SW 1271 (cell line): ENCODE measurements at places on chromosomes 12 and 14.

DNA sequence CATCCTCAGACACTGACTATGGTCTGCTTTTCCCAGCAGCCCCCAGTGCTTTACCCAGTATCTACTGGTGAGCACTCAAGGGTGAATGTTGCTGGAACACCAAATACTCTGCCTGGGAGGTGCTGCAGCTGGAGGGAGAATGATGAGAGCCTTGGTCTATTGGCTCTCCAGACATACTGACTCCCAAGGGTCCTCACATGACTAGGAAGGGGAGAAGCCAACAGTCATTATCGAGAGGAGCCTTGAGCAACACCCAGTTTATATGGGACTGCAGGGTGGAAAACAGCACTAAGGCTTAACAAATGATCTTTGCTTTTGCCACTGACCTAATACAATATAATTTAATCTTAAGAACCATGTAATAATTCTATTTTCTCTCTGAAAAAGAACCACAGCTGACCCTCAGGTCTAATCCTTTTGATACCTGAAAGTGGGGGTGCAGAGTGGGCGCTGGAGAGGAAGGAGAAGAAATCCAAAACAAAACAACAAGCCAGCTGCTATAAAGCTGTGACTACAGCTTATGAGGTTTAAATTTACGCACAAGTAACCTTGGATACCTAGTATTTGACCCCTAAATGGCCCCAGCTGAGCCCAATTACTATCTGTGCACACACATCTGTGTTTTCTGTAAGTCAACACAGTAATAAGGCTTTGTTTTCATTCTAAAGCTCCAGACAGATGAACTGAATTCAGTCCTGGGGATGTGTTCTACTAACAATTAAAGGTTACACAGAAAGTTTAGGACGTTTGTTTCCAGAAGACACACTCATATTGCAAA is 107.8 kb upstream of the GRIP1 start:
- no peak for DNase-seq

GRCh38 chr12:27163048-27163715 is 80.8 kb upstream of the C12orf71 start:
- DNase-seq = no peak

GRCh38 chr12:31423405-31423804 is 97.5 kb upstream of the SINHCAF start:
- DNase-seq = no peak

DNA sequence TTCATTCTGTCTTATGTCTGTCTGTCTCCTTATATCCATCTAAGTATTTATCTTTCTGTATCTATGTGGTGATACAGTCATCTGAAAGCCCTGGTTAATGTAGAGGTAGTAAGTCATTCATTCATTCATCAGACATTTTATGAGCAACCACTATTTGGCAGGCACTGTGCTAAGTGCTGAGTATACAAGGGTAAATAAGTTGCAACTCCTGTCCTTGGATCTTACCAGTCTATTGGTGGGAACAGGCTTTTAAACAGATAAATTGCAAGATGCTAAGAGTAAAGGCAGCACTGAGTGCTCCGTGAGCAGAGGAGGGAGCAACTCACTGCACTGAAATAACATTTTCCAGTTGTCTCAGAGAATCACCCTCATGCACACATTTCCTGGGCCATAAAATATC is 68.6 kb downstream of the TMEM30B start:
- DNase-seq = no peak

DNA sequence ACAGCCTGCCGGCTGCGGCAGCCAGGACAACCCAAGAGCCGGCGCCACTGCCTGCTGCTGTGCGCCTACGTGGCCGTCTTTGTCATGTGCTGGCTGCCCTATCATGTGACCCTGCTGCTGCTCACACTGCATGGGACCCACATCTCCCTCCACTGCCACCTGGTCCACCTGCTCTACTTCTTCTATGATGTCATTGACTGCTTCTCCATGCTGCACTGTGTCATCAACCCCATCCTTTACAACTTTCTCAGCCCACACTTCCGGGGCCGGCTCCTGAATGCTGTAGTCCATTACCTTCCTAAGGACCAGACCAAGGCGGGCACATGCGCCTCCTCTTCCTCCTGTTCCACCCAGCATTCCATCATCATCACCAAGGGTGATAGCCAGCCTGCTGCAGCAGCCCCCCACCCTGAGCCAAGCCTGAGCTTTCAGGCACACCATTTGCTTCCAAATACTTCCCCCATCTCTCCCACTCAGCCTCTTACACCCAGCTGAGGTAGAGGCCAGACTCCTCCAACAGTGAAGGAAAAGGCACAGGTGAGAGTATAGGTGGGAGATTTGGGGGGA is 10.3 kb downstream of the ZBTB39 start:
- no peak for DNase-seq

DNA sequence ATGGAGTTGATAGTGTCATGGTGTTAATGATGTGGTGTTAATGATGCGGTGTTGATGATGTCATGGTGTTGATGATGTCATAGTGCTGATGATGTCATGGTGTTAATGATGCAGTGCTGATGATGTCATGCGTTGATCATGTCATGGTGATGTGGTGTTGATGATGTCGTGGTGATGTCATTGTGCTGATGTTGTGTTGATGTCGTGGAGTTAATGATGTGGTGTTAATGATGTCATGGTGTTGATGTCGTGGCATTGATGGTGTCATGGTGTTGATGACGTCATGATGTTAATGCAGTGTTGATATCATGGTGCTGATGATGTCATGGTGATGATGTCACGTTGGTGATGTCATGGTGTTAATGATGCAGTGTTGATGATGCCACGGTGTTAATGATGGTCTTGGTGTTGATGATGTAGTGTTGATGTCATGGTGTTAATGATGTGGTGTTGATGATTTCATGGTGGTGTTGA is 49.1 kb upstream of the RIMBP2 start:
- no peak for DNase-seq

GRCh38 chr14:65373016-65373670 is 39.4 kb upstream of the FUT8 start:
- DNase-seq = no peak

DNA sequence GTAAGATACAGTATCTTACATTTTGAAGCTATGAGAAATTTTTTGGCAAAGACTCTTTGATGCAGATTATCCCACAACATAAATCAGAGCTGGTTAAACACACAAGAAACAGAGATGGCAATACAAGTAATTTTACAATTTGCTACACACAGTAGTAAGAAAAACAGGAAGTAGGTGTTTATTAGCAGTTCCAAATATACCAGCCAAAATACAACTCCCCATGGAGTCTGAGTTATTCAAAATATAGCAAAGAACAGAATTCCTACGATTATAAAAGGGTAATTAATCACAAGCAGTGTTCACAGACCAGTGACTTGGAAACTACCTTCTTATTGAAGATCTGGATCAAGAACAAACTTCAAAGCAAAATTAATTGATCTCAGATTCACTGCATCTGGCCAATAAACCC is 83.9 kb downstream of the BMP4 start:
- no peak for DNase-seq

DNA sequence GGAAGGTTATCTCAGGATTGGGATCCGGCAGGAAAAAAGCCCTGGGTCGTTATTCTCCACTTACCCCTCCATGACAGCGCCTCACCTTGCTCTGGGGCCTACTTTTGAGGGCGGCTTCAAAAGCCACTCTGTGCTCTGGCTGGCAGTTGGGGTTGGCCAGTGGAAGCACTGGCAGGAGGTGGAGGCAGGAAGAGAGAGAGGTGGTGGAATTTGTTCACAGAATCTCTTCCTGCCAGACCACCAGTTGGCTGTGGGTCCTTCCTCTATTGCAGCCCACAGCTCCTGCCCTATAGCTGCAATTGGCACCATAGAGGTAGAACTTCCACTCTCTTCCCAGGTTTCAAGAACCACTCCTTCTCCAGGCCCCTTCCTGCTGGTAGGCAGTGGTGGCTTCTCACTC is 32.7 kb upstream of the SDR39U1 start:
- no peak for DNase-seq

- no peak for DNase-seq
Observed at GRCh38 chr12:51323966-51324895, at the start of gene BIN2. TSS of gene BIN2 (minus strand) at chr12:51324174. CDS start at chr12:51324102, 72 bp downstream.

- no peak for DNase-seq
Observed at GRCh38 chr14:51860164-51860824, at the start of gene GNG2. TSS of gene GNG2 (plus strand) at chr14:51860612. CDS start at chr14:51950679, 90,067 bp downstream.

DNA sequence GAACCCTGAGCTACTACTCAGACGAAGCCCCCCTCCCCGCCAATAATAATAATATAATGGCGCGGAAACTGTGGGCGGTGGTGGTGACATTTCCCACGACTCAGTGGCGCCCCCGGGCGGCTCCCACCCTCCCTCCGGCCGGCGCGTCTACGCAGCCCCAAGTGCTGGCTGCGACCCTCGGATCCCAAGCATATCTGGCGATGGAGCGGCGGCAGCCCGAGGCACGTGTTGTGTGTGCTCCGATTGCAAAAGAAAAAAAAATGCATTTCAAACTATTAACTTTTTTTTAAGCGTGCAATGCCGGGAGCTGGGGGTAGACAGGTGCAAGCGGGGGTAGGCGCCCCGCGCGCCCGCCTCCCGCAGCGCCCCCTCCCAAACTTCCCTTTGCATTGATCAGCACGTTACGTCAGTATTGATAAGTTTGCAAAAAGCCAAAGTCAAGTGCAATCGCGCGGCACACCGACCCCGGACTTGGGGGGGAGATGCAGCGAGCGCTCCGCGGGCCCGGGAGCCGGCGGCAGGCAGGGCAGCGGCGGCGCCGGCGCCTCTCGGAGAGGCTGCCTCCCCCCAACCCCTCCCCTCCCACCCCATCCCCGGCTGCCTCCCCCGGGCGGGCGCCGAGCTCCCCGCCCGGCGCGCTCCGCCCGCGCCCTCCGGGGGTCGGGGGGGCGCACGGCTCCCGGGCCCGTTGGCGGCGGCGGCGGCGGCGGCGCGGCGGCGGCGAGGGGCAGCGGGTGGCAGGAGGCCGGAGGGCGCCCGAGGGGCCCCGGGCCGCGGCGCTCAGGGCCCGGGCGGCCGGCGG is 113.1 kb upstream of the MYL2 start:
- DNase-seq = no peak

DNA sequence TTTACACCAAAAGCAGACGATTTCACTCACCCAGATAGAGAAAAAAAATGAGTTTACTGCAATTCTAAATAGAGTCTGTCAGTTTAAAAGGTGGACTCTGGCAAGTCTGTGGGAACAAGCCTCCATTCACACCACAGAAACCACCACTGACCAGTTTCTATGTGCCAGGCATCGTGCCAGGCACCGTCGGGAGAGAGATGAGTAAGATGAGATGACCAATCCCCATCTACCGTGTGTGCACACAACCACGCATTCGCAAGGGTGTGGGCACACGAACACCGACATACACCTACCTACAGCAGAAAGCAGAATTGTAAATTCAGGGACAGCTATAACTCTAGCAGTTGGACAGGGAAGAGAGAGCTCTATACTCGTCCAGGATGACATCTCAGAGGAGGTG is 58.3 kb downstream of the PRIMA1 start:
- DNase-seq = no peak

- no peak for DNase-seq
Observed at GRCh38 chr14:56995010-56995409, 184.7 kb upstream of the OTX2 start.

- DNase-seq = no peak
Observed at GRCh38 chr14:101854366-101854765, 92.9 kb downstream of the PPP2R5C start.

DNA sequence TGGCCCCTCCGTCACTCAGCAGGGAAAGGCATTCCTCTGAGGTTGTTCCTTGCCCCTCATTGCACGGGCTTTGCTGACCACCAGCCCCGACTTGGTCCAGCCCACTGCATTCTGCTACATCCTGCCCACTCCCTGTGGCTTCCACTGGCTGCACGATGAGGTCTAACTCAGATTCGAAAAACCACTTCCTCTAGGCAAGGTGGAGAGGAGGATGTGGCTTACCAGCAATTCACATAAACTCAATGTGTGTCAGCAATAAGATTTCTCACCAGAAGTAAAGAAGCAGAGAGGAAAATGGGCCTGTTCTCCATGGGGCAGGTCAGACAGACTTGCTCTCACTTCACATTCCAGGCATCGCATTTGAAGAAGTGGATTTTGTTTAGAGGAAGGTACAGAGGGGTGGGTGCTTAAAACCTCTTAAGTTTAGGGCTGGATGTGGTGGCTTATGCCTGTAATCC is 14.7 kb downstream of the GPR68 start:
- no peak for DNase-seq

DNA sequence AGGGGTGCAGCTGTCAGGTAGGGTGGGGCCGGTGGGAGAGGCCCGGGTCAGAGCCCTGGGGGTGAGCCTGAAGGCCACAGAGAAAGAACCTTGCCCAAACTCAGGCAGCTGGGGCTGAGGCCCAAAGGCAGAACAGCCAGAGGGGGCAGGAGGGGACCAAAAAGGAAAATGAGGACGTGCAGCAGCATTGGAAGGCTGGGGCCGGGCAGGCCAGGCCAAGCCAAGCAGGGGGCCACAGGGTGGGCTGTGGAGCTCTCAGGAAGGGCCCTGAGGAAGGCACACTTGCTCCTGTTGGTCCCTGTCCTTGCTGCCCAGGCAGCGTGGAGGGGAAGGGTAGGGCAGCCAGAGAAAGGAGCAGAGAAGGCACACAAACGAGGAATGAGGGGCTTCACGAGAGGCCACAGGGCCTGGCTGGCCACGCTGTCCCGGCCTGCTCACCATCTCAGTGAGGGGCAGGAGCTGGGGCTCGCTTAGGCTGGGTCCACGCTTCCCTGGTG is 10.5 kb downstream of the MMP14 start:
- DNase-seq = no peak

DNA sequence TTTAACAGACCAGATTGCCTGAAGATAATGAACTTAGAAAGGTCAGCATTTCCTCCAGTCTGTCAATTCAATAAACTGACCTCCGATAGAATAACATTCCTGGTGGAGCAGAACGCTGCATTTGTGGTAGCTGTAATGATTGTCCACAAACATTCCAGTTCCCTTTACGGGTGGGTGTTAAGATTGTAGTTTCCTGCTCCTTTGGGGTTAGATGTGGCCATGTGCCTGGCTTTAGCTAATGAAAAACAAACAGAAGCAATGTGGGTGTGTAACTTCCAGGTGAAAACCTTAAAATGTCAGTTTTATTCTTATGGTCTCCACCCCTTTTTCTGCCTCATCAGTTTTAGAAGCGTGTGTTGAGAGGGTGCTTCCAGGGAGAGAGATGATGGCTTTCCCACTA is 217.3 kb upstream of the CRY1 start:
- no peak for DNase-seq

GRCh38 chr14:85445151-85445795 is 84.7 kb upstream of the FLRT2 start:
- DNase-seq = no peak

GRCh38 chr12:130367003-130367402 is 29.3 kb downstream of the PIWIL1 start:
- no peak for DNase-seq

GRCh38 chr12:30974746-30975500 is 48.4 kb downstream of the TSPAN11 start:
- no peak for DNase-seq

DNA sequence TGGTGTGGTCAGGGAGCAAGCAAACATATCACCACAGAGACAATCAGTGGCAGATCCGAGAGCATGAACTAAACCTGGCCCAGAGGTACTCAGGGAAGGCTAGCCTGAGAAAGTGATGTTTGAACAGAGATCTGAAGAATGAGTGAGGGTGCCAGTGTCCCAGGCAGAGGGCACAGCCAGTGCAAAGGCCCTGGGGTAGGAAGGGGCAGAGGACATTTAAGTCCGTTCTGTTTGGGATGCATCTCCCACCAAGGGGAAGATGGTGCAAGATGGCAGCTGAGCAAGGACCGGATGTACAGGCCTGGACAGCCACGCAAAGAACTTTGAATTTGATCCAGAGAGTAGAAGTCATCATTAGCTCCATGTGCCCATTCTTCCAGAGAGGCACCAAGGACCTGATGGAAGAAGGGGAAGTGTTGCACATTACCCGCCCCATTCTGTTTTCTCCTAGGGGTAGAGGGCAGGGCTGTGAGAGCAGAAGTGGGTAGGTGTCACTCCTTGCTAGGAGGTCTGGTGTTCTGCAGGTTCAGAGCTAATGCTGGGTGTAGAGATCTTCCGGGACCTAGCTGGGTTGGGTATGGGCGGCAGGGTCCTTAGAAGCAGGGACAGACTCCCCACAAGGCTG is 3.9 kb downstream of the DTX1 start:
- DNase-seq = no peak
